Stimulated activated CD8-positive, alpha-beta memory T cell treated with anti-CD3 and anti-CD28 coated beads, Interleukin-2, amount 100 ng/mL, for 1 hour (primary cell): ENCODE measurements at places on chromosomes 7 and 10.

DNA sequence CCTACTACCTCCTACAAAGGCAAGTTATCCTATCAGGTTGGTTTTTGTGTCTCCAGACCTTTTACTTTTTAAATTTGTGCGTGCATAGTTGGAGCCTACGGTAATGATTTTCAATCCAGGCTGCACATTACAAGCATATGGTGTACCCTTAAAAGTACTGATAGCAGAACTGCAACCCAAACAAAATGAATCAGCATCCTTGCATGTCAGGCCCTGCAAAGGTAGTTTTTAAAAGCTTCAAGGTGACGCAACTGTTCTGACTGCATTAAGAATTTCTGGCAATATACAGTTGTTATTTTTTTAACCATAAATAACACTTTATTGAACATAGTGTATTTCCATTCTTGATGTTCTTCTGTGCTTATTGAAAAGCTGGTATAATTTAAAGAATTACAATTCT, 28.9 kb downstream of the GNAT3 start:
- no peak for DNase-seq

DNA sequence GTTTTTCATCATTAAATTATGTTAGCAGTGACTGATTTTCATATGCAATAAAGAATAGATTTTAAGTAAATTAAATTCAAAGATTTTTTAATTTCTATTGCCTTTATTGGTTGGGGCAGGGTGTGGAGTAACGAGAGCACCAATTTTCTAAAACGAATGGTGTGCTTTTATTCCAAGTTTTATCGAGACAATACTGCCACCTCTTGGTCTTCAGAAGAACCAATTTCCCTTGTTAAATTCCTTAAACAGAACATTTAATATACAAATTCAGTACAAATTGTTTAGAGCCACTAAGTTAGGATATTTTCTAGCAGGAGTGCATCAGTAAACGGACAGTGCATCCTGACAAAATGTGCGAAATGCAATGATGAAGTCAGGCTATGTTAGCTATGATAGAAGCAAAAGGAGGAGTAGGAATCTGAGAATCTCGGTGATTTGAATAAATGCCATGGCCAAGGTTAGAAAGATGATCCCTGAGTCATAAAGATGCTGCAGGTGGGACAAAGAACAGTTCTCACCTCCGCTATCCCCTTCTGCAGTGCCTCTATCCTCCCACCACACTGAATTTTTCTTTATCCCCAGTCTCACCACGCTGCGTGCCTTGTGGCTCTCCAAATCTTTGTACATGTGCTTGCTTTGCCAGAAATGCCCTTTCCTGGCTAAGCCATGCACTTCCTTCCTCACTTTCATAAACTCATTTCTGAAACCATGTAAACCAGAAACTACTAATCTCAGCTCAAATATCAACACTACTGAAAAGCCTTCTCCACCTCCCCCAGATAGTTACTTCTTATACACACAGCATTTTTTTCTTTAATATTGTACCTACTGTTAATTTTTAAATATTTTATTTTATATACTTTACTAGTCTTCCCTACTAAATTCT, 31.9 kb upstream of the AGBL3 start:
- no peak for DNase-seq

- DNase-seq, result no peak
These were observed 25.8 kb upstream of the LANCL2 start for GRCh38 chr7:55339033-55340000.

DNA sequence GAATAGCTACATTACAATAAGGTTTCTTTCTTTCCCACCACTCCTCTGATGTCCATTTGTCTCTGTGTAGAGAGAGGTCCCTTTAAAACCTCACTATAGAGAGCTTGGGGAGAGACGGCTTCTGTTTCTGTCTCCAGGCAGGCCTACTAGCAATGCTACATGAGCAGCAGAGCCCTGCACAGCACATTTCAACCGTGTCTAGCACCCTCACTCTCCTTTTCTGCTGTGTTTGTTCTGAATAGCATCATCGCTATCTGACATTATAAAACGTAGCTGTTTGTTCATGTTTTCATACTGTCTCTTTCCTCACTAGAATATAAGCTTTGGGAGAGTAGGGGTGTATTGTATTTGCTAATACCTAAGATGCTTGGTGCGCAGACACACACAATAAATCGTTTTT, 487.8 kb upstream of the DPP6 start:
- no peak for DNase-seq

GRCh38 chr7:122269241-122269640, 35.3 kb downstream of the FEZF1 start:
- DNase-seq, result no peak

DNA sequence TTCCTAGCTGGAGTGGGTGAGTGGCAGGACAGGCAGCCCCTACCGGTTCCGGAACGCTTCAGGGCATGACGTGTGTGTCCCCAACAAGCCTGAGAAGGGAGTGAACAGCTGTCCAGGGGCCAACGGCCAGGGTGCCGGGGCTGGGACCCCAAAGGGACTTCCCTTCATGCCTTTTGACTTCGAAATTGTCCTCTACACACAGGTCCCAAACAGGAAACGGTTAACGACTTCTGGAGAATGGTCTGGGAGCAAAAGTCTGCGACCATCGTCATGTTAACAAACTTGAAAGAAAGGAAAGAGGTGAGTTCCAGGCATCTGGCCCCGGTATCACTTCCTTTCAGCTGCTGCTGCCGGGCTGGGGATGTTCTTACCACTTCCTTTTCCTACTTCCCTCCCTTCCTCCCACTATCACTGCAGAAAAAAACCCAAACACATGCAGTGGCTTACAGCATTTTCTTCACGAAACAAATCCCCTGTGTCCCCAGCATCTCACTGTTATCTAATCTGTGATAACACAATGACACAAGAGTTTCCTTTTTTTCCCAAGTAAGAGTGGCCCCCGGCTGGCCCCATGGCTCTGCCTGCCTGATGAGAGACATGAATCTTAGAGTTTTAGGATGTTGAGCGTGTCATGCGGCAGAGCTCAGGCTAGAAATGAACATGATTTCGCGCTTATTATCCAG, 63.2 kb downstream of the MKI67 start:
- no peak for DNase-seq

- DNase-seq, result peak; percentile 3
These were observed 102.2 kb downstream of the RBM20 start for GRCh38 chr10:110746254-110746826.

- DNase-seq, result no peak
These were observed 23.6 kb downstream of the MCM10 start for GRCh38 chr10:13184730-13185514.

DNA sequence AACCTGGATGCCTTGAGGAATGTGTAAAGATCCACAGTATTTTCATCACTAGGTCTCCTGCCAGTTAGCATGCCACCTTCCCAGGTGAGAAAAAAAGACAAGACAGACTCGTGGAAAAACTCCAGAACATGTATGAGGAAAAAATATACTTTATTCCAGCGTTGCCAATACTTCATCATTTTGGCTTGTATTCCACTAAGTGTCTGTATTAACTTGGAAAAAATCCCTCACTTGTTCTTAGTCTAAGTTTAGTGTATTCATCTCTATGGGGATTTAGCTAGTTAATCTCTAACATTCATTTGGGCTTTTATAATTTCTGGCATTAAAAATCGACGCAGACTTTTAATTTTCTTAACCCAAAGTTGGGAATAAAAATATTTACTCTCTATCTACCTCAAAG, 759.4 kb downstream of the SORCS1 start:
- no peak for DNase-seq

DNA sequence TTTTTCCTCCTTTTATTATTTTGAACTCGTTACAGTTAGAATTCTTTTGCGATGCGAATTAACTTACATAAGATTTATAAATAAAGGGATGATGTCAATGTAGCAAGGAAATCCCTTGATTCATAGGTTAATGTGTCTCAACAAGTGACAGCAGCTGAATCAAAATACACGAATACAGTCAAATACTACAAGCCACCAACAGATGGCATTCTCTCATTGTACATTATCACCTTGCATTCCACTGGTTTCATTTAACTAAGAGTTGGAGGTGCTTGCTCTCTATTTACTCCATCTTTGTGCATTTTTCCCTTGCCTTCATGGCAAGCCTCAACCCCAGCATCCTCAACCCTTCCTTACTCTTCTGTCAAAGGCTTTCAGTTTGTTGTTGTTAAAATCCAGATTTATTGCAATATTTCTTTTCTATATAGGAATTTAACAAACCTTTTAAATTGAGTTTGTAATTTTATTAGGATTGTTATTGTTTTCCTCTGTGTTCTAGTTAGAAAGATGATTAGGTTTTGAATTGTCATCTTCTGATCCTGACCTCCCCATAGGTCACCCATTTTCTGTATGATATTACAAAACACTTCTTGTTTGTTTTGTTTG, 78.3 kb downstream of the SLC25A40 start:
- no peak for DNase-seq

DNA sequence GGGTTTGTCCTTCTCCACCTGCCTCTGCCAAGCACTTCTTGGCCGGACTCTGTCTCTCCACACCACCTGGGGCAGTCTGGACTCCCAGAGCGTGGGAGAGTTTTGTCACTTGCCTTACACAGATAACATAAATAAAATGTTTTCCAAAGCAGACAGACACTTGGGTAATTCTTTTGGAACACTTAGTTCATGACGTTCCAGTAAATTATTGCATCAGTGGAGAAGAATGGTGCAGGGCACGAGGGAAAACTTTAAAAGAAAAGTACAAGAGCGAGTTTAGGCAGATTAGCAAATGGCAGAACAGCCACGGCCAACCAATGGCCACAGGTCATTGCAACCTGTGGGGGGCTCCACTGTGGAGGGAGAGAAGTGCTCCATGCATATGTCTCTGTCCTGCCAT, 170.6 kb upstream of the GRB10 start:
- DNase-seq, result no peak

GRCh38 chr7:128679920-128680319, 7.8 kb downstream of the GARIN1A start:
- no peak for DNase-seq

- DNase-seq, result no peak
These were observed 52.4 kb downstream of the NOC3L start for GRCh38 chr10:94310369-94310768.

GRCh38 chr7:127888411-127888810, 142.8 kb downstream of the LRRC4 start:
- no peak for DNase-seq

DNA sequence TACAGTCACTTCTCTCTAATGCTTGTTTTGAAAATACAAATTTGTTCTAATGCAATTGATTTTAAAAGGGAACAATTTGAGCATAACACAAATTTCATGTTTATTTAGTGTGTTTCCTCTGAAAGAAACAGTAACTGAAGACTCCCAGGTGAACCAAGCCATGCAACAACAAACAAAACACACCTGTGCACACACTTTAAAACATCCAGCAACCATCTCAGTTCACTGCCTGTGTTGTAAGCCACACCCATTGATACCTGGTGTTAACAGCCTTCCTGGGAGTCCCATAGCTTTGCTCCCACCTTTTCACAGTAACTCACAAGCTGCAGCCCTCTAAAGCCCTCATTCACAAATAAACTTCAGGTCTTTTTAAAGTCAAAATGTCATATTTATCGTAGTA, 89.3 kb downstream of the DOCK4 start:
- DNase-seq, result no peak

DNA sequence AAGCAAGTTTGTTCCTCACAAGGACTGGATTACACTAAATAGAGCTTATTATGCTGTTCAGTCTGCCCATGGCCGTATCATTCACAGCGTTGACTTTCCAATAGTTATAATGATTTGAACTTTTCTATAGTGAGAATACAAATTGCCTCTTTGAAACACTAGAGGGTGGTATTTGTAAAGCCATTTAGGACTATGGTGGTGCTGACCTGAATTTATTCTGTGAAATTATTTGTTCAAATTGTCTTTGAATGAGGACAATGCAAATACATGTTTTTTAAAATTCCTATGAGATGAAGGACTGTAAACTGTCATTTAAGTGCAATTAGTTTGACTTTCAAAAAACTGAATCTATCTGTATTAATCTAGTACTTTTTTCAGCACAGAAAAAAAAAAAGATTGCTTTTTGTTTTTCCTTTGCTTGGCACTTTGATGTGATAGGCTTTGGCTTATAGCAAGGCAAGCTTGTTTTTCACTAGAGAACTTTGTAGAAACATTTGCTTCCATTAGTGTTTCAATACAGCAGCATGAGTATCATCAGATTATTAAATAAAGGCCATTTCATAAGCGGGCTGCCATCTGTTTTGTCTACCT, 122.7 kb upstream of the TMEM229A start:
- no peak for DNase-seq

GRCh38 chr10:70352401-70353097, 29.9 kb downstream of the LRRC20 start:
- DNase-seq, result no peak

- DNase-seq, result no peak
These were observed 115.1 kb downstream of the AGMO start for GRCh38 chr7:15446722-15447121.

- DNase-seq, result no peak
These were observed 179.3 kb downstream of the NPSR1 start for GRCh38 chr7:34837316-34837715.

DNA sequence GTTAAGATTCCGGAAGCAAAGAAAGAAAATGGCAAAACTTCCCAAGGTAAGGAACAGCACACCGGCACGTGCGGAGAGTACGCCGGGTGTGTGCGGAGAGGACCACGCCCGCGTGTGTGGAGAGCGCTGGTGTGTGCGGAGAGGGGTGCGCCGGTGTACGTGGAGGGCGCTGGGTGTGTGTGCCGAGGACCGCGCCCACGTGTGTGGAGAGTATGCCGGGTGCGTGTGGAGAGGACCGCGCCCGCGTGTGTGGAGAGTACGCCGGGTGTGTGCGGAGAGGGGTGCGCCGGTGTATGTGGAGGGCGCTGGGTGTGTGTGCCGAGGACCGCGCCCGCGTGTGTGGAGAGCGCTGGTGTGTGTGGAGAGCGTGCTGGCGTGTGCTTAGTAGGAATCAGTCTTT, 48.6 kb upstream of the DPYSL4 start:
- DNase-seq, result no peak

DNA sequence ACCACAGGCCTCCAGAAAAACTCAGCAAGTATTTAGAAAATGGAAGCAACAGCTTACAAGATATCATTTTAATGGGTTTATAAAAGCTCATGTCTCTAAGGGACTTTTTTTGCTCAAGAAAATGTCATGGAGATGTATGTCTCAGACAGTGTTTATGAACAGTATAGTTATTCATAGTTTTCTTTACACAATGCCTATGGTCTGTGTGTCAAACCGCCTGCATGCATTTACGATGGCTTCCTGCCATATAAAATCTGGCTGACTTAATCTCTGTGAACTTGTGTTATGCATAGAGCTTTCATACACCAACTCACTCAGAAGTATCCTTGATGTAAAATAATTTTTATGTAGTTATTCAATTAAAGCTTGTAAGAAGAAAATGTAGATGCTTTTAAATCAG, 1314.2 kb upstream of the LRRTM3 start:
- DNase-seq, result no peak

GRCh38 chr10:44991571-44991970, 9.2 kb upstream of the ZNF22 start:
- no peak for DNase-seq

DNA sequence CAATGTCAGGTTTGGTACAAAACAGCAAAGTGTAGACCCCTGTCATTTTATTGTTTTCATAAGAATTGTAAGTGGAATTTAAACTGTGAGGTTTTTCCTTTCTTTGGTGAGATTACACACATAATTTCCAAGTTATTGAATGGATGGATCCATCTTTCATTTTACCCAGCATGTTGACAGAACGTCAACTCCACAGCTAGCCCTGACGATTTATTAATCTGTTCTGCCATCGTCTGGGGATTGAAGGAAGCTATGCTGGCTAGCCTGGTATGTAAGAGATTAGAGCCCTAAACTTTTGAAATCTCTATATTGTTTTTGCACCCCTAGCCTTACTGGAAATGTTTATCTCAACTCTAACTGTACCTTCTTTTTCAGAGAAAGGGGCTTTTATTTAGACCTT, 8.6 kb downstream of the WNT16 start:
- DNase-seq, result no peak
